Sigmoid colon (tissue), 7 donors: ENCODE measurements at places on chromosomes 16 and 17.

DNA sequence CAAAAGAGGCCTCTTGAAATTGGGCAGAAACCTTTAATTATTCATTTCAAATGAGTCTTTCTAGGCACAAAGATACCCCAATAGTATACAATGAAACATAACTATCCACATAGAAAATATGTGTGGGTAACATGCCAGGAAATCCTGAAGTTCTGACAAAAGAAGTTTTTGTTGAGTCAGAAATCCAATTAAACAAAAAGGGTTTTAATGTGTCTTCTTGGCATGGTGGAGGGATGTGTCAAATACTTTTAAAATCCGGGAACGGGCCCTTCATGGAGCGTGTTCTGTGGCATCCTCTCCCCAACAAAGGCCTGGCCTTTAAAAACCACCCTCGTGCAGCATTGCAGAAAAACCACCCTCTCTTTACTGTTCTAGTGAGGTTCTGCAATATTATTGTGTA, 14.2 kb downstream of the CDRT4 start:
- H3K27me3 ChIP-seq = no peaks in the 10 kb centered on the region
- peak overlapping the region; percentile 33 for H3K27ac ChIP-seq
- no peak for DNase-seq
- H3K36me3 ChIP-seq = no peaks in the 10 kb centered on the region
- H3K4me3 ChIP-seq = no peak overlapping the region
- peaks cover 25% of the 10 kb centered on the region for H3K4me1 ChIP-seq

GRCh38 chr16:67543036-67543435, 14.4 kb downstream of the RIPOR1 start:
- H3K36me3 ChIP-seq = peaks cover 82% of the 10 kb centered on the region
- H3K4me3 ChIP-seq = no peak overlapping the region
- H3K4me1 ChIP-seq = peaks cover 28% of the 10 kb centered on the region

DNA sequence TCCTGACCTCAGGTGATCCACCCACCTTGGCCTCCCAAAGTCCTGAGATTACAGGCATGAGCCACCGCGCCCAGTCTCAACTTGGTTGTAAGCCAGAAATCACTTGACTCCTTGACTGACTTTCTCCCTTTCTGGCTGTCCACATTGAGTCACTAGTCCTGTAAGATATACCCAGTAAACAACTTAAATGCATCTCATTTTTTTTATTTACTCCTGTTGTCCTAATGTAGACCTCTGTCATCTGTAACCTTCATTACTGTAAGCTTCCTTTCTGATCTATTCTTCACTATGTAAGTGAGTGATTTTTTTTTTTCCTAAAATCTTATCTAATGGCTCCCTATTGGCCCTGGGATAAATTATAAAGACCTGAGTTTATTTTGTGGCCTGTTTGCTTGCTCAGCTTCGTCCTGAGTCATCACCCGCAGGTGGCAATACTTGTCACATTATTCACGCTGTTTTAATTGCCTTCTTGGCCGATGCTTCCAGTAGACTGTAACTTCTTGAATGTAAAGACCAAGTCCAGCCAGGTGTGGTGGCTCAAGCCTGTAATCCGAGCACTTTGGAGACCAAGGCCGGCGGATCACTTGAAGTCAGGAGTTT, 41.0 kb downstream of the PAFAH1B1 start:
- peaks cover 66% of the 10 kb centered on the region for H3K4me1 ChIP-seq
- peaks cover 10% of the 10 kb centered on the region for H3K36me3 ChIP-seq
- DNase-seq = no peak
- H3K4me3 ChIP-seq = no peak overlapping the region
- no peak overlapping the region for H3K27ac ChIP-seq
- H3K27me3 ChIP-seq = no peaks in the 10 kb centered on the region

DNA sequence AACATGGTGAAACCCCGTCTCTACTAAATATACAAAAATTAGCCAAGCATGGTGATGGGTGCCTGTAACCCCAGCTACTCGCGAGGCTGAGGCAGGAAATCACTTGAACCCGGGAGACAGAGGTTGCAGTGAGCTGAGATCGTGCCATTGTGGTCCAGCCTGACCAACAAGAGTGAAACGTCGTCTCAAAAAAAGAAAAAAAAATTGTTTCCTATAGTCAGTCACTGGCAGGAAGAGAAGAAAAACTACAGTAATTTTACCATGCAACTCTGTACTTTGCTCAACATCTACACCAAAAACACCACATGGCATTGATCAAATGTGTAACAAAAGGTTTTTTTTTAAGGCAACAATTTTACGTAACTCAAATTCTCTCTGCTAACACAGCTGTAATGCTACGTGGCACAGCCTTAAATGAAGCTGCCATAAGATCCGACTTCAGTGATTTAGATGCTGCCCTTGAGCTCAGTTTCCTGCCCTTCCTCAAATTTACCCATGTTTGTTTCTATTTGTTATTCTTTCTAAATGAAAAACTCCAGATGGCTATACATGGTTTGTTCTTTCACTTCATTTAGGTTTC, 40.2 kb downstream of the CNOT1 start:
- DNase-seq = no peak
- no peaks in the 10 kb centered on the region for H3K27me3 ChIP-seq
- no peak overlapping the region for H3K4me3 ChIP-seq
- H3K36me3 ChIP-seq = peaks cover 25% of the 10 kb centered on the region
- no peaks in the 10 kb centered on the region for H3K4me1 ChIP-seq

GRCh38 chr16:22624038-22624799, 113.5 kb downstream of the NPIPB5 start:
- H3K4me3 ChIP-seq = no peak overlapping the region
- no peaks in the 10 kb centered on the region for H3K36me3 ChIP-seq
- no peak for DNase-seq
- H3K27me3 ChIP-seq = no peaks in the 10 kb centered on the region
- H3K4me1 ChIP-seq = no peaks in the 10 kb centered on the region

DNA sequence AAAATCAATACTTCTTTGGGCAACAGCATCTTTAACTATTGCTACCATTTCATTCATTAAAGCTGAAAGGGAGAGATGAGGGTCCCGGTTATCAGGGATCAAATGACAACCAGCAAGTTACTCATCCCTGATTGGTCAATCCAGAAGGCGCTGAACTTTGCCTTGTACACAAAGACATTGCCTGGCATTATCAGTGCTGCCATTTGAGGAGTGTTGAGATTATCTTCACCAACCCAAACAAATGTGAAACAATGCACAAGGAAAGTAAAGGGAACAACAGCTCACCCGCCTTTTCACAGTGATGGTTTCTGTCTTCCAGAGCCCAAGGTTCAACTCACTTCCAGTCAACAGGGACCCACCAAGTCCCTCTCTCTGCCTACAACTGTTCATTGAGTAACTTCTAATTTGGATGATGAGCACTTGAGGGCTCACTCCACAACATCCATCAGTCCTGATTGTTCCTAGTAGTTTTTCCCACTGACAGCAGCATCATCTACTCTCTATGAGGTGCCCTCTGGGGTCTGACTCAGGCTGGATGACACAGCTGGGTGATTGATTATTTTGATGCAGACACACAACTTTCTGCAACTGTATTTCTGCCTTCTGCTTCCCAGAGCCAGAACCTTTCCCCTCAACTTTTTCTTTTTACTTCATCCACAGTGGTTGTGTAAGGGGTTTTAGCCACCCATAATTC, 32.0 kb downstream of the LYRM9 start:
- H3K27me3 ChIP-seq = no peaks in the 10 kb centered on the region
- no peak for DNase-seq
- H3K27ac ChIP-seq = no peak overlapping the region

DNA sequence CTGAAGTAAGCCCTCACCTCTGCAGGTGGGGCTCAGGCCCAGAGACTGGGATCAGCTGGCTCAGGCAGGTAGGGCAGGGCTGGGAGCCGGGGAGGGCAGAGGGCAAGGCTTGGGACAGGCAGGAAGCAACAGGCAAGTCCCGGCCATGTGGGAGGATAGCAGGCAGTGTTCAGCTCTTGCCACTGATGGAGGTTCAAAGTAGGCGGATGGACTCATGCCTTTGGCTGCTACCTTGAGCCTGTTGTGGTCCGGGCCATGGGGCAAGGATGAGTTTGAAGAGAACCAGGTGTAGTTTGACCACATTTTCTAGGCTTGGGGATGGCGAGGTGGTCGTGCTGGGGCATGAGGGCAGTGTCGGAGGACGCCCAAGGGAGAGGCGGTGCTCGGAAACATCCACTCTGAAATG, 2.7 kb downstream of the PRCD start:
- H3K27me3 ChIP-seq = peaks cover 10% of the 10 kb centered on the region
- no peaks in the 10 kb centered on the region for H3K36me3 ChIP-seq
- no peak overlapping the region for H3K4me3 ChIP-seq
- no peak for DNase-seq

- peak within 1 kb of the TSS; percentile 51 for H3K4me3 ChIP-seq
- peaks cover under 1% of the 10 kb centered on the region for H3K27me3 ChIP-seq
- DNase-seq = peak; percentile 90
Observed at GRCh38 chr16:88785106-88785924, at the start of gene PIEZO1. PIEZO1 (minus strand) TSS chr16:88785220; CDS start chr16:88784964, 256 bp downstream.

DNA sequence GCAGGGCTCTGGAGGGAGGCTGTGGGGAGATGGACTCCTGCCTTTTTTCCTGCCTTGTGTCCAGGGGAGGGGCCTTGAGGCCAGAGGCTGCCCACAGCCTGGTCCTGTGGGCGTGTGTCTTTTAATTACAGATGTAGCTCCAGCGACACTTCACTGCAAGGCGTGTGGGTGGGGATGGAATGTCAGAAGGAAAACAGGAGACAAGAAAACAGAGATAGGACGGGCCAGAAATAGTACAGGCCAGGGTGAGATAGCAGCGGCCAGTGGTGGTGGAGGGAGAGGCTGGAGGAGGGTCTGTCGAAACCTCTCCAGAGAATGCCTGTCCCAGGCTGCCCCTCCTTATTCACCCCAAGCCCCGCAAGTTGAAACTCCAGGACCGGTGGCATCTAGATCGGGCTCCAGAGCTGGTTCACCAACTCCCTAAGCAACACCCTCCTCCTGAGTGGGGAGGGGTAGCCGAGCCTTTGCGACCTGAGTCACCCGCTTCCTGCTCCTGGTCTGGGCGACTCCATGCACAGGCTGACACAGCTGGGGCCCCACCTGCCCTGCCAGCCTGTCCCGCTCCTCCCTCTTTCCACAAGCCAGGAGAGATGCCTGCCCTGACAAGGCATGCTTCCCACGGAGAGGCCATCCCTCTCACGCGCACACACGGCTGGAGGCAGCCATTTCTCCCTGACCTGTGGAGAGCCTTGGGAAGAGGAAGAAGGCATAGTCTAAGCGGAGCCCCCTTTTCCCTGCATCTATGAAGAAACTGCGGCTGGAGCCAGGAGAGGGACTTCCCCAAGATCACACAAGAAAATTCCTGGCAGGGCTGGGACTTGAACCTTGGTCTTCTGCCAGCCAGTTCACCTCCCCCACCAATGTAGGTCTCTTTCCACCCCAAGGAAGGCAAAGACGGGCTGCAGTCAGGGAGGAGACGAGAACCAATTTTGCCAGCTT, 6.6 kb upstream of the JUP start:
- H3K4me1 ChIP-seq = peaks cover 18% of the 10 kb centered on the region
- no peak overlapping the region for H3K4me3 ChIP-seq
- no peaks in the 10 kb centered on the region for H3K27me3 ChIP-seq
- H3K36me3 ChIP-seq = no peaks in the 10 kb centered on the region
- DNase-seq = no peak

- peaks cover 63% of the 10 kb centered on the region for H3K4me1 ChIP-seq
- no peaks in the 10 kb centered on the region for H3K27me3 ChIP-seq
- H3K4me3 ChIP-seq = peak overlapping the region; percentile 4
- peaks cover 12% of the 10 kb centered on the region for H3K36me3 ChIP-seq
- DNase-seq = peak; percentile 76
Observed at GRCh38 chr16:2519711-2520080, 475 bp upstream of the AMDHD2 start.
